ENCODE measurements at places on chromosomes 5 and 9. TPM values are rescaled to one million over a fixed set of nuclear protein-coding genes. Genes with fewer than 3 reads are reported as not detected.

- DNase-seq, result no peak
Measured at GRCh38 chr5:28505121-28505520, 1466.7 kb upstream of the CDH9 start.

Gene TBC1D9B
- total RNA-seq, result 64.9 TPM

DNA sequence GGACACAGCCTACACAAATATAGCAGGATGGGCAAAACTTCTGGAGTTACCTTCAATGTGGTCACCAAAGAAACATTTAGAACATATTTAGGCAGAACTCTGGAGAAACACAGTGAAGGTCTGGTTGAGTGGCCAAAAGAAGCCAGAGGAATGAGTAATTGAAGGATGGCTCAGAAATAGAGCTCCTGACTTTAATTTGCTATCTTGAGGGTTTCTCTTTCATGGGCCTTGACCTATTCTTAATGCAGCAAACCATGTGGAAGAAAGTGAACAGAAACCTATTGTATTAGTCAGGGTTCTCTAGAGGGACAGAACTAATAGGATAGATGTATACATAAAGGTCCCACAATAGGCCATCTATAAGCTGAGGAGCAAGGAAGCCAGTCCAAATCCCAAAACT is 650.5 kb downstream of the ACTL7B start:
- no peak for DNase-seq

- DNase-seq, result no peak
Measured at GRCh38 chr5:98275980-98276379, 497.5 kb upstream of the RGMB start.

- DNase-seq, result no peak
Measured at GRCh38 chr5:40356248-40356647, 323.5 kb upstream of the PTGER4 start.

- no peak for DNase-seq
Measured at GRCh38 chr9:6090277-6091210, 75.1 kb upstream of the RANBP6 start.

GRCh38 chr5:103216697-103217096 is 41.9 kb upstream of the MACIR start:
- no peak for DNase-seq

GRCh38 chr9:125878164-125878631 is 131.0 kb downstream of the PBX3 start:
- DNase-seq, result no peak

GRCh38 chr9:27445688-27446087 is 78.4 kb upstream of the IFNK start:
- no peak for DNase-seq

DNA sequence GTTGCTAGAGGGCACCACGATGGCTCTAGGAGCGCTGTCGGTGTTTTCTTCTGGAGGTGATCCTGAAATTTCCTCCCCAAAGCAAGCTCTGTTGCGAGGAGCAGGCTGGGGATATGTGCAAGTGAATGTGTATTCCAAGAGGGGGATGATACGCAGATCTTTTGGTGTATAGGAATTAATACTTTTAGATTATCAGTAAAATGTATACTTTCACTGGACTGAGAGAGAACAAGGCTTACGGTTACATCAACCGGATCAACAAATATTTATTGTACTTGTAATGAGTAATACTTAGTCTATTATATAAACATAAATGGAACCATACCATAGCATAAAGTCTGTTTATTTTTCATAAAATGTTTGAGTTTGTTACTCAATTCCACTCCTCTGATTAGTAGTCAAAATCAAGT is 632 bp upstream of the PRKAA1 start:
- no peak for DNase-seq

DNA sequence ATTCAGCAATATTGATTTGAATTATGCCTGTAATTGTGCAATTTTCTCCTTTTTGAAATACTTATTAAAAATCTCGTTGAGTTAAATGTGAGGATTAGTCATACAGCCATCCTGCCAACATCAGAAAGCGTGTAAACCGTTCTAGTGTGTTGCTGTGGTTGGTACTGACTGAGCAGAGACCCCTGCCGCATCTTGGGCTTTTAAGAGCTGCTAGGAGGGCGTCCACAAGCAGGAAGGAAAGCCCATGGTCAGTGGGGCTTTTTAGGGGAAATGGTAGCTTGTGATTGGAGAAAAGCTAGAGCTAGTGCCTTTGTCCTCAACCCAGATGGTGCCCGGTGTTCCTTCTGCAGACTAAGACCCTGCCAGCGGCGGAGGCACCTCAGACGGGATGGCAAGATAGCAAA is 1.3 kb downstream of the SDHA start:
- no peak for DNase-seq

Gene CYSRT1
- 2.9 TPM for total RNA-seq

DNA sequence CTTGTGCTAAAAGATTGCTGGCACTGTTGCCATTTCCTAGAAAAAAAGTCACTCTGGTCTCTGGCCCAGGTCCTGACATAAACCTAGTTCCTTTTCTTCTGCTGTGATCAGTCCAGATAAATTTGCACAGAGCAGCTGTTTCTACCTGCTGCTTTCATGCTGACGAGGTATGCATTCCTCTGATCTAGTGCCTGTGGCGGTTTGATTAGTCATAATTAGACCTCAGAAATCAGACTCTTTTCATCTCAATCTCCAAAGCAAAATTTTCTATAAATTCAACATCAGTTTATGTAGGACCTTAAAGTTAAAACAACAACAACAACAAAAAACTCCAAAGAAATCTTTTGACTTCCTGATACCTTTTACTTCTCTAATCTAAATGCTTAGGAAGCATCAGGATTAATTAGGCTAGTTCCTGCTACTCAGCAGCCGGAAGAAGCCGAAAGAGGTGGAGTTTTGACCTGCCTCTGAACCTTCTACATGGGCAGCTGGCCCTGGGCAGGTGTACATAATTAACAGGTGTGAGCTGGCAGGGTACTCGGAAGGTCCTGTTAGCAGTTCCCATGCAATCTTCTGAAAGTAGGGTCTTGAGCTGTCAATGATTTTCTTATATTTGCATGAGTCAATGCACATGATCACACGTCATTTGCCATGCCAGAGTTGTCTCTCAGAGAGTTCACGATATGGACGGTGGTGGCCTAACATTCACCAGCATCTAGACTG is 83.3 kb upstream of the CCDC112 start:
- no peak for DNase-seq

DNA sequence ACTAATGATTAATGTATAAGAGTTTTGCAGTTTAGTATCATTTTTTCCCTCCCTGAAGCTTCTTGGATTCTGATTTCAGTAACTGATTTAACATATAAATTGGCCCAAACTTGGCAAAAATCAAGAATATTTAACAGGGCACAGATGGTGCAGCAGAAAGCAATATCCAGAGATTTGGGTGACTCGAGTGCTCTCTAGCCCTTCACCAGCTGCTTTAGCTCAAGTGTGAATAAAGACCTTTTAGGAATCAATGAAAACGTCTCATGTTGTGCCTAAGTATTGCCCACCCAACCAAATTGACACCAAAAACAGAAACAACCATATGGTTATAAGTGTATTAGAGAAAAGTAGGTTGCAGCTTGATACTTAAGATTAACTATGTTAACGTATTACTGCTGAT is 933.4 kb upstream of the PTPRD start:
- no peak for DNase-seq

DNA sequence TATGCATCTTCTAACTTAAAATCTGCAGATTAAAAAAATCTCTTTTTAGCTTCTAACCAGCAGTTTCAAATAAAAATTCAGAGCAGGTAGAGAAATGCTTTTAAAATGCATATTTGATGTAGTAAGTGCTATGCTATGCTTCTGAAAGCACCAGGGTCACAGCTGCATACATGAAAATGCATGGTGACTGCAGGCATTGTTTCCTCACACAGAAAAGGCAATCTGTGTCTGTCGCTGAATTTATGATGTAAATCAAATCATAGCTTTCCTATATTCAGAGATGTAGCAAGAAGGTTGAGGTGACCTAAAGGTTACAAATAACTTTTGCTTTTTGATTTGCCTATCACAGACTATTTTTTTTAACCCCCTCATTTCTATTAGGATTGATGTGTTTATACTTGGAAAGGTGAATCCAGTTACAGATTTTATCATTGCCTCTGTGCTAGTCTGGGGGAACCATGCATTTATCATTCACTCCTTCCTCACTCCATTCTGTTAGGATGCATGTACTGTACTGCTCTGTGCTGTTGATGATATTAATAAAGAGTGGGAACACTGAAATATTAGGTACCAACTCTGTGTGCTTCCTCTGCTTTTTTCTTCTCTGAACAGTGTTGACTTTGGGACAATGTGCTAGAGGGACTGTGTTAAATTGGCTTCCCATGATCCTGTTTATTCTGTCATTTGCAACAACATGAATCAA is 65.6 kb downstream of the FOCAD start:
- DNase-seq, result no peak

GRCh38 chr5:73678322-73678740 is 52.3 kb downstream of the ARHGEF28 start:
- DNase-seq, result no peak

Gene ZFP62
- 35.7 TPM for total RNA-seq

- no peak for DNase-seq
Measured at GRCh38 chr5:56088431-56088949, 93.7 kb upstream of the IL6ST start.

DNA sequence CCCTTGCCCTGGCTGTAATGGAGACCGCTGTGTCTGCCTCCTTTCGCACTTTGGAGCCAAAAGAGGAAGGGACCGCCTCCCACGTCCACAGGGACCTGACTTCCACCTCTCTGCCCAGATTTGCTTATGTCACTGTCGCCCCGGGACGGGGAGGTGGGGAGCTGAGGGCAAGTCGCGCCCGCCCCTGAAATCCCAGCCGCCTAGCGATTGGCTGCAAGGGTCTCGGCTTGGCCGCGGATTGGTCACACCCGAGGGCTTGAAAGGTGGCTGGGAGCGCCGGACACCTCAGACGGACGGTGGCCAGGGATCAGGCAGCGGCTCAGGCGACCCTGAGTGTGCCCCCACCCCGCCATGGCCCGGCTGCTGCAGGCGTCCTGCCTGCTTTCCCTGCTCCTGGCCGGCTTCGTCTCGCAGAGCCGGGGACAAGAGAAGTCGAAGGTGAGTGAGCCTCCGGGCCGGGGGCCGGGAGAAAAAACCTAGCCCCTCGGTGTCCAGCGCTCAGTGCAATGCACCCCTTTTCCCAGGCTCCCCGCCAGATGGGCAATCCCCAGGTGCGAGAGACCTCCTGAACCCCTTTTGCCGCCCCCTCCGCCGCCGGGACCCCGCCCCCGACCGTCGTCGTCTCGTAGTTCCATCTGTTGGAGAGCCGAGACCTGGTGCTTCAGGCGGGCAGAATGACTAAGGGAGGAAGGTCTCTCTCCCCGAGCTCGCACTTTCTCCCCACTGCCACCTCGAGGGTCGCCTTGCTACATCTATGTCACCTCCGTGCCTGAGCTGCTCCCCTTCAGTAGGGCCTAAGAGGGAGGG is at the start of gene GPX3:
GPX3 (plus strand) TSS at position 288 of the 807 bp plus-strand sequence; CDS start at position 352, 64 bp downstream.
- peak; percentile 89 for DNase-seq

GRCh38 chr9:134327671-134328231 is 1.5 kb downstream of the RXRA start:
- DNase-seq, result no peak

DNA sequence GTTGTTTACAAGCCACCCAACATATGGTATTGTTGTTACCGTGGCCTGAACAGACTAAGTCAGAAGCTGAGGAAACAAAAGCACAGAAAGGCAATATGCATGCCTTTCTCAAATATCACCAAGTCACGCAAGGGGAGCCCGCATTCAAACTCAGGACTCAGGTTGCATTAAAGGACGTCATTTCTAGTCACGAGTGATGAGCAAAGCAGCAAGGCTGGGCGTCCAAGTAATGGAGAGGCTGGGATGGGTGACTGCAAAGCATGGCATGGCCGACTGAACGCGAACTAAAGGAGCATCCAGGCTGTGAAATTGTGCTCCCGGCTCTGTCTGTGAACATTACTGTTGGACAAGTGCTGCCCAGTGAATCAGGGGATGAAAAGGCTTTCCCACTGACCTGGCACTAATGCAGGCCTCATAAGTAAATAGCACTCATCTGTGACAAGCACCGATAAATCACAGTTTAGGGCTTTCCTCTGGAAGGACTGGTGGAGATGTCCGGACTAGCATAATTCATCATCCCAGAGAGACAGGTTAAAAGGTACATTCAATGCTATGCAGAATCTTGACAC is 202.8 kb downstream of the SPOCK1 start:
- no peak for DNase-seq

DNA sequence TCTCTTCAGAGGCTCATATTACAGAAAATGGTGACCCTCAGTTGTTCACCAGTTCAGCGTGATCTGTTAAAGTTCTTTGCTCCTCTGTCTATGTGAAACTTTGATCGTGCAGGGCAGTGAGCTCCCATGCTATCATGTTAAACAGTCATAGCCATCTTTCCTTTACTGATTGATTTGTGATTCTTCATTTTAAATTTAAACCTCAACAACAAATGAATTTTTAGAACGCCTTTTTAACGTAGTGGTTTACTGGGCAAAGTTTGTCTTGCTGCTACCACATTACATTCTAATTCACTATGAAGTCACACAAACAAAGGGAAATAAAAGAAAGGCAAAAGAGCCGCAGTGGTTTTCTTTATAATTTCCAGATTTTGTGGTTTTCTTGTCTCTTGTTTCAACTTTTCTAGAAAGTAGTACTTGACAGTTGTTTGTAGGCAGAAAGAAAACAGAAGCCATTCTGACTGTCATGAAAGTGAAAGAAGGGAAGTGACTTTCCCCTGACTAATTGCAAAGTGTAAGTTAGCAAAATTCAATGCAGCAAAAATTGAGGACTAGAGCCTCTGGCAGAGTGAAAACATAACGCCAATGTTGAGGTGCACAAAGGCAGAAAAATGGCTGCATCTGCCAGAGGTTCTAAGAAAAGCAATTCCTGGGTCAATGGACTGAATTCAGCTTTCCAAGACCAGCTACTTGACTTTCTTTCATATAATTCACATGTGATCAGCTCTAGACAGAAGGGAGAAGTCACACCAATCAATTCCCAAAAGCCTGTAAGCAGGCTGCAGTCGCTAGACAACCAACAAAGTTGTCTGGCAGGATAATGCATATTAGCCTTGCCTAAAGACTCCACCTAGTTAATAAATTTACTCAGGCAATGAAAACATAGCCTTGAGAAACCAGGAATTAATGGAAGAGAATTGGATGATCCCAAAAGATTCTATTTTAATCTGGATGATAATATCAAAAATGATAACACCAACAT is 7.1 kb upstream of the IFNA6 start:
- DNase-seq, result no peak

Gene AUH
- total RNA-seq, result 32.0 TPM

Gene AJM1
- 1.6 TPM for total RNA-seq

Gene TSSK1B
- not detected for total RNA-seq

DNA sequence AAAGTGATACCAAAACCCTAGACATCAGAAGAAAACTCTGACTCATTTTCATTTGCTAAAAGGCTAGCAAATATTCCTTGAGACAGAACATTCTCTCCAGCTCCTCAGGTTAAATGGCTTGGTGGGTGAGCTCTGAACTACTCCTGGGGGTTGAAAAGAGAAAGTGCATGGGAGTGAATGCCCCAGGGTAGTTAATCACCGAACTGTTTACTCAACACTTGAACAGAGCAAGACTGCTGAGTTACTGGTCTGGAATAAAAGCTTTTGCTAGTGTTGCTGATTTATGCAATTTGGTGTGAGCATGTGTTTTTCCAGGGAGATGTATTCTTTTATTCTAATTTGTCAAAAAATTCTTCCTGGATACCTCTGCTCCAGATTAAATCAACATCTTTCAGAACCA is 88.3 kb upstream of the PRDM9 start:
- DNase-seq, result no peak

Gene SLC36A1
- 13.7 TPM for total RNA-seq
